Stimulated activated CD4-positive, alpha-beta T cell treated with anti-CD3 and anti-CD28 coated beads, Interleukin-15, amount 100 ng/mL, for 24 hours (primary cell): ENCODE measurements at places on chromosomes 2 and 18.

DNA sequence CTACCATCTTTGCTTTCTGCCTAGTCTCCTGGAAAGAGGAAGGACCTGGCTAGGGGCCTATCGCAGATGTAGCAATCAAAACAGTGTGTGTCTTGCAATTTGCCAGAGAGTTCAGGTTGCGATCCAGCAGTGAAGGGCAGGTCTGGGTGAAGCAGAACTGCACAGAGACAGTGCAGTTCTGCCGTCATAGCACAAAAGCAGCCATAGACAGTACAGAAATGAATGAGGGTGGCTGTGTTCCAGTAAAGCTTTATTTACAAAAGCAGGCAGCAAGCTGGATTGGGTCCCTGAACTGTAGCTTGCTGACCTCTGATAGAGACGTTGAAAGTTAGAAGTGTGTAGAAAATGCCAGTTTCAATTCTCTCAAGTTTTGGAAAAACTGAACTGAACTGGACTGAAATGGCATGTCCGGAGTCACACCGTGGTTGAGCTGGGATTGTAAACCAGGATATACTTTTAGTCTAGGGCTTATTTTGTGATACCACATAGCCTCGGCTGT, 186.8 kb downstream of the LTBP1 start:
- no peak for DNase-seq

DNA sequence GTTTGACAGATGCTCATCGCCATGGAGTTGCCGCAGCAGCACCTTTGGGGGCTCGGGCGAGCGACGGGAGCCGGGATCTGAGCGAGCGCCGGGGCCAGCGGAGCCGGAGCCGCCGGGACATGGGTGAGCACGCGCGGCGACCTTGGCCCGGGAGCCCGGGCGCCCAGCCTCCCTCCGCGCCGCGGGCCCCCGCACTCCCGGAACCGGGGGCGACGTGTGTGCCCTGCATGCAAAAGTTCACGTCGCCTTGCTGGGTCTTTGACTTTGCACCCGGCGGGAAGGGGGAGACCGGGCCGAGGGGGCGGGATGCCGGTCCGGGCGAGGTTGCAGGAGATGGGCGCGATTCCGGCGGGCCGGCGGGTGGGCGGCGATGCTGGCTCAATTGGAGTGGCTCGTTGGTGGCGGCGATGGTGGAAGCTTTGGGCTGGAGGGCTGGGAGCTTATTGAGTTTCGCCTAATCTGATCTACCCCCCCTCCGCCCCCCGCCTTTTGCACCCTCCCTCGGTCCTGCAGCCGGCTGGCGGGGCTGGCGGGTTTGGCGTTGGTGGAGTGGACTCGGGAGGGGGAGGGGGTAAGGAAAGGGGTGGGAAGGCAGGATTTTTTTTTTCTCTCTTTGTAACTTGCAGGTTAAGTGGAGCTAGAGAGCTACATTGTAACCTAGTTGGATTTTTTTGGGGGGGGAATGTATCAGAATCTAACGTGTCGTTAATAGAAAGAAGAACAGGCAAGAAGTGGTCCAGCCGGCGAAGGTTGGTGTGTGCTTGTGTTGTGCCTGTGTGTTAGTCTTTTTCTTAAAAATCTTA, at the start of gene SETBP1:
SETBP1 (plus strand) TSS at position 616 of the 803 bp plus-strand sequence. CDS start 20,459 bp downstream, outside the sequence.
- peak; percentile 59 for DNase-seq

- no peak for DNase-seq
Observed at GRCh38 chr18:26919627-26920026, 54.1 kb upstream of the AQP4 start.

- no peak for DNase-seq
Observed at GRCh38 chr2:215447673-215448081, 11.8 kb upstream of the FN1 start.

- no peak for DNase-seq
Observed at GRCh38 chr2:141501752-141502151, 629.1 kb downstream of the LRP1B start.

GRCh38 chr2:42421601-42422239, 60.7 kb upstream of the COX7A2L start:
- no peak for DNase-seq

- DNase-seq, result peak; percentile 66
Observed at GRCh38 chr18:3060667-3061580, 48.0 kb upstream of the LPIN2 start.

DNA sequence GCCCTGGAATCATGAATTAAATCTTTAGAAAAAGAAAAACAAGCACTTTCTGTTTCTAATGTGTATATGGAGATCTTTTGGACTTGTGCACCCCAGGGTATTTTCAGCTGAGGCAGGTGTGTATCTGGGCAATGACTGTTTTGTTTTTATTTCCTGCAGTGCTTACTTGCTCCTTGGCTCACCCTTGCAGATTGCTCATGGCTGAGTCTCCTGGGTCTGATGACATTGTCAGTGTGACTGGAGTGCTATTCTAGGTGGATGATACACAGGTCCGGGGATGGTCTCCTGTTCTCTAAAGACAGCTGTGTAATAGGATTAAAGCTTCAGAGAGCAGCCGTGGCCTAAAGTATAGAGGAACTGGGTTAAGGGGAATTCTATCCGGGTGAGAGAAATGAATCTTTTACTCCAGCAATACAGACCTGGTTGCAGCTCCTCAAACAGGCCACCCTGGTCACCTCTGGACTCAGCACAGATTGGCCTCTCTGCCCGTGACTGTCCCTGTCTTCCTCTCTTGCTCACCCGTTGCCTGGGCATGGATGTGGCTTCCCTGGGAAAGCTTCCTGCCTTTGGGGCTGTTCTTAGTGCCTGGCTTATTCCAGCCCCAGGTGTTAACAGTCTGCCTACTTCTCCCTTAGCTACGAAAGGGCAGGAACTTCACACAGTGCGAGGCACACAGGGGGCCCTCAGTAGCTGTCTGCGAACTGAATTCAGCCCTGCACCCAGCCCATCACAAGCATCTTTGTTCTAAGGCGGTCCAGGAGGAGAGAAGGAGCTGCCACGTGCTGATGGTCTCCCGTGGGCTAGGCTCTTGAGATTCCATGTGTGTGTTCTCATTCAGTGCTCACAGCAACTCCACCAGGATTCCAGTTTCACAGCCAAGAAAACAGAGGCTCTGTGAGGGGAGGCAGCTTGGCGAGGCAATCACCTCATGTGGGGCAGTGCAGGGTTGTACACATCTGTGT, 84.3 kb downstream of the ACOXL start:
- DNase-seq, result no peak

- no peak for DNase-seq
Observed at GRCh38 chr2:85697096-85697495, 2.9 kb downstream of the GNLY start.

- DNase-seq, result no peak
Observed at GRCh38 chr2:149877074-149877473, 289.5 kb upstream of the MMADHC start.

DNA sequence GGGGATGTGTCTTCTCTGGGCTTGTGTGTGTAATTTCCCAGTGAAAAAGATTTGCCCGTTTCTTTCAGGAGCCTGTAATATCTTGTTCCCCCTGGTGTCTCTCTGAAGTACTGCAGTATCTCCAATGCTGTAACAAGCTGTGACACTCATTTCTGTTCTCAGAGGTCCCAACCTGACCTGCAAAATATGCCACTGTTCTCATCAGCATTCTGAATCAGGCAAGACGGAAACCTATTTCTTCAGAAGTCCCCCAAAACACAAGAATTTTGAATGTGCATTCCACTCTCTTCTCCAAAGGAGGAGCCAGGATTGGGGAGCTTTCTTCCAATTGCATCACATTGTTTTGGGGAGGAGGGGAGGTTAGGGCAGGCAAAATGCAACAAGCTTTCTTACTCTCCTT, 77.0 kb upstream of the CNGA3 start:
- DNase-seq, result no peak

- DNase-seq, result peak; percentile 53
Observed at GRCh38 chr2:54604871-54605270, 118.6 kb upstream of the EML6 start.

GRCh38 chr2:122663620-122664019, 908.2 kb downstream of the TSN start:
- no peak for DNase-seq

DNA sequence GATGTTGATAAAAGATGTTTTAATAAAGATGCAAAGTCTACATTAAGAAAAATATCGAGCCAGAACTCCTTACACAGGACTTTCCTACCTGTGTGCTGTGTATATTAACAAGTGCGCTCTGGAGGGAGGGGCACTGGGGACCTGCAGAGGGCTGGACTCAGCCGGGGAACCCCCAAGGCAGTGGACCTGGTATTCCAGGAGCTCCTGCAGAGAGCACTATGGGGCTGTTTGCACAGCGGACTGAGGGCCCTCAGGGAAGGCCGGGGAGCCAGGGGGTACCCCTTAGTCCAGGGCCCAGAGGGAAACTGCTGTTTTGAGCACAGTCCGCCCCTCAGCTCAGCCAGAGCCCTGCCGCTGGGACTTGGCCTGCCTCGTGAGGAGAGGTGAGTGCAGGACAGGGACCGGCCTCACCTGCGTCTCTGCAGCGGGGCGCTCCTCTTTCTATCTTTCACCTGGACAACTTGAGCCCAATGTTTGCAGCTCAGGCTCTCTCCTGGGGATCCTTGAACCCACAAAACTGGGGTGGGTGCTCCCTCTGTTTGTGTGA, 168.4 kb downstream of the ARL4C start:
- DNase-seq, result no peak

DNA sequence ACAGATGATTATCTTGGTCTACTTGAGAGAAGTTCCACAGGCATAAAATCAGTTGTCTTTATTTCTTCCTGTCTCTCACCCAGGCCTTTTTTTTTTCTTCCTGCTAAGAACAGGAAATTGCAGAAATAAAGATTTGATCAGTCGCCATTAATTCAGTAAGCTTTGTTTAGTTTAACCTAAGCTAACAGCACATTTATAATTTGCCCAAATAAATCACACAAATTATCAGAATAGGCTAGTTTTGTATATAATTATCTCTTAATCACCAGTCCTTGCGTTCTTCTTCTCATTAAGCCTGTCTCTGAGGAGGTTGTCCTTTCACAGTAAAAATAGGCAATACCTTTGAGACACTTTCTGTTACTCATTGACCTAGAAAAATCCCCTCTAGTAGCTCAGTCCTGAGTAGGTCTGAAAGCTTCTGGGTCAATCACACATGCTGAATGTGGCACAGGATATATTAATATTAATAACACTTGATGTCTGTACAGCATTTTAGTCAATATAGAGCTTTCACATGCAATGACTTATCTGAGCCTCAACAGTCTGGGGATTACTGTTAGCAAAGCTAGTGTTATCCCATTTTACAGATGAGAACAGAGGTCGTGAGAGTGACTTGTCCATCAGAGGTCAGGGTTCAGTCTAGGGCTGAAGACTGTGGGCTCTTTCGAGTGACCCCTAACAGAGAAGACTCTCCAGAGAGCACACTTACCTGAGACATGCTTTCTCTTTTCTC, 11.2 kb upstream of the STK17B start:
- DNase-seq, result no peak

- DNase-seq, result no peak
Observed at GRCh38 chr2:196046123-196046917, 22.3 kb downstream of the DNAH7 start.

GRCh38 chr2:38202713-38203445, 126.9 kb upstream of the CYP1B1 start:
- DNase-seq, result no peak

GRCh38 chr18:56532176-56532840, 106.1 kb downstream of the TXNL1 start:
- peak; percentile 25 for DNase-seq

- no peak for DNase-seq
Observed at GRCh38 chr2:16188261-16188890, 248.0 kb downstream of the MYCN start.

- DNase-seq, result no peak
Observed at GRCh38 chr2:86194751-86195054, 559 bp downstream of the IMMT start.

- no peak for DNase-seq
Observed at GRCh38 chr18:65365245-65365980, 385.4 kb upstream of the CDH7 start.

GRCh38 chr2:206915121-206915520, 24.2 kb upstream of the CPO start:
- peak; percentile 4 for DNase-seq

- no peak for DNase-seq
Observed at GRCh38 chr18:59657012-59657411, 40.2 kb downstream of the CCBE1 start.

DNA sequence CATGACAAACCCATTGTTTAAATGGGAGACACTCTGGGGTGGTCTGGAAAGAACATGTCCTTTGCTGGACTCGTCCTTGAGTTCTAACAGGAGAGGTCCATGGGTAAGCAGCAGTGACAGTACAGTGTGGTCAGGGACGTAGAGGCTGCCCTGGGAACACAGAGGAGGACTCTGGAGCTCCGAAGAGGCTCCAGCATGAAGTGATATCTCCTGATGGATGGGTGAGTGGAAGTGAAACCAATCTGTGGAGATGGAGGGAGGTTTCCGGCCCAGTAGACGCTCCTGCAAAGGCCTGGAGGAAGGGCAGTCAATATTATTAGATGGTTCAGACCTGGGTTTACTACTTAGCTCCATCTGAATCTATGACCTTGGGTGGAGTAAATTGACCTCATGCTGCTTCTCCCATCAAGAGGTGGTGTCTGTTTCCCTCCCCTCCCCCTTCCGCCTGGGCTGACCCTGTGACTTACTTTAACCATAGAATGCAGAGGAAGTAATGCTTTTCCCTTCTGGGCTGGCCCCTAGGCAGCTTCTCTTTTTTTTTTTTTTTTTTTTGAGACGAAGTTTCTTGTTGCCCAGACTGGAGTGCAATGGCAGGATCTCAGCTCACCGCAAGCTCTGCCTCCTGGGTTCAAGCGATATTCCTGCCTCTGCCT, 2.3 kb upstream of the TFCP2L1 start:
- no peak for DNase-seq

- DNase-seq, result no peak
Observed at GRCh38 chr18:49531678-49532153, 30.1 kb upstream of the LIPG start.

- DNase-seq, result no peak
Observed at GRCh38 chr2:105239924-105240323, 1.6 kb upstream of the GPR45 start.
